NCI-H82 (cell line): ENCODE measurements at places on chromosomes 16 and 17.

DNA sequence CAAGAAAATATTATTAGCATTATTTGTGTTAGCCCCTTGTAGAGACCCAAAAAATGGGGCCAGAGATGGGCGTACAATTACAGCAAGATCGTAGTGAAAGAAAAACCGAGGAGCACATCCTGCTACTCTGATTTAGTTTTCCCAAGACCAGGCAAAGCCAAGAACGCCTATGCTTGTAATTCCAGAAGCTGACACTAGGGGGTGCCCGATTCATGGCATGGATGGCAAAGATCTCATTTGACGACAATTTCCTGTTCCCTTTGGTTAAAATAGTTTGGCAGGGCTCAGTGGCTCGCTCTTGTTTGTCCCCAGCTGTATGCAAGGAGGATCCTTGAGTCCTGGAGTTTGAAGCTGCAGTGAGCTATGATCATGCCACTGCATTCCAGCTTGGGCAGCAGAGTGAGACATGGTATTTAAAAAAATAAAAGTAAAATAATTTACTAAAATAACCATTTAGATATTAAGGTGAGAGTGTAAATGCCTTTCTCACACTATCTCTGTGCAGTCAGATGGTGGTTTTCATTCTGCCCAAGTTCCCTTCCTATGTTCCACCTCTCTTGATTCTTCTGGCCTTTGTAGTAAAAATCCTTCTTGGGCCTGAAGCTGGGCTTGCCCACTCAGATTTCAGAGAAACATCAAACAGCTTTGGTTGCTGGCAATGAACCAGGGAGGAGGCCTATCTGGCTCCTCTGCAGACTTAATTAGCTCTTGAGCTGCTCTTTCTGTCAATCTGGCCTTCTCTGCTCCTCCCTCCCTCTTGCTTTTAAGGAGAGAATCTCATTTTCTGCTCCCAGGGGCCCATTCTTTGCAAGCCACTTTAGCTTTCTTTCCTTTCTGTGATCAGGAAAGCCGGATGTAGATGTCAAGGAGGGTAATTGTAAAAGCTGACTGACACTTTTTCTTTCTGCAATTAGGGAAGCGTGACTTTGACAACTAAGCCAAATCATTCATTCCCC, 31.2 kb downstream of the TMEM238L start:
- peak; percentile 87 for DNase-seq

DNA sequence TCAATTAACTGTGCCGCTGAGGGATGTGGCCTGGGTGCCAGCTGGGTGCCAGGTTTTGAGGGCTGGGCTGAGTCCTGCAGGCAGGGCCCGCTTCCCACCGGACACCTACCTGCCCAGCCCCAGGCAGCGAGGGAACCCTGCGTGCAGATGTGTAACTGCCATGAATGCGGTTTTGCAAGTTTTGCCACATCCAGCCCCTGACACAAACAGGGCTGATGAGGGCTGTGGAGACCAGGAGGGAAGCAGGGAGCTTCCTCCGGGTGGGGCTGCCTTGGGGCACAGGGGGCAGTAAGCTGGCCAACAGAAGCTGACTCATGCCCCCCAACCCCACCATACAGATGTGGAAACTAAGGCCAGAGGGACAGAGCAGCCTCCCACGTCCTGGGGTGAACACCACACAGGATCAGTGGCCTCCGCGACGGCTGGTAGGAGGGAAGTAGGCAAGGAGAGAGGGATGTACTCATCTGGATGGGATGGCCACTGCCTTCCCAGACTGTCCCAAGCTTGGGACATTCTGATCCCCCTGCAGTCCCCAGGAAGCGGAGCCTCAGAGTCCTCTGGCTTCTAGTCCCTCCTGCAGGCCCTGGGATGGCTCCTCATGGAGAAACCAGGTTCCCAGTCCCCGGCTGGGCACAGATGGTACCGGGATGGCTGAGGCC, 1.6 kb downstream of the UBALD1 start:
- DNase-seq = no peak

GRCh38 chr17:9958586-9959281, 53.7 kb upstream of the RCVRN start:
- no peak for DNase-seq

- peak; percentile 42 for DNase-seq
Measured at GRCh38 chr16:67893743-67894399, 817 bp downstream of the PSKH1 start.

DNA sequence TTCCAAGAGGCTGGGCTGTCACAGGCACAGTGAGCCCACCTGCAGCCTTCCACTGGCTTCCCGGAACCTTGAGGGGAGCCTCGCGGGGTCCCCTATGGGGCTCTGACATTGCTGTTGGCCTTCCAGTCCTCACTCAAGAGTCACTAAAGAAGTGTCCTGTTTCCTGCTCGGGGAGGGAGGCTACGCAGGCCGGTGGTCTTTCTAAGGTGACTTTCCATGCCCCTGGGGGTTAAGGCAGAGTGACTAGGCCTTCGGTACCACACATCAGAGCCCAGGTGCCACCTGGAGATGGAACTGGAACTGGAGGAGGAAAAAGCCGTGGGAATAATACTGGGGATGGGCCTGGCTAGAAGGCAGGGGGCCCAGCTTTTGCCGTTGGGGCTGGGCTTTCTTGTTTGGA, 72.1 kb downstream of the IL21R start:
- no peak for DNase-seq

- peak; percentile 69 for DNase-seq
Measured at GRCh38 chr16:14372471-14372870, 257.6 kb downstream of the PARN start.

- DNase-seq = no peak
Measured at GRCh38 chr17:69743091-69743490, 328.6 kb downstream of the MAP2K6 start.

- peak; percentile 46 for DNase-seq
Measured at GRCh38 chr16:53611179-53611696, 92.4 kb downstream of the RPGRIP1L start.

DNA sequence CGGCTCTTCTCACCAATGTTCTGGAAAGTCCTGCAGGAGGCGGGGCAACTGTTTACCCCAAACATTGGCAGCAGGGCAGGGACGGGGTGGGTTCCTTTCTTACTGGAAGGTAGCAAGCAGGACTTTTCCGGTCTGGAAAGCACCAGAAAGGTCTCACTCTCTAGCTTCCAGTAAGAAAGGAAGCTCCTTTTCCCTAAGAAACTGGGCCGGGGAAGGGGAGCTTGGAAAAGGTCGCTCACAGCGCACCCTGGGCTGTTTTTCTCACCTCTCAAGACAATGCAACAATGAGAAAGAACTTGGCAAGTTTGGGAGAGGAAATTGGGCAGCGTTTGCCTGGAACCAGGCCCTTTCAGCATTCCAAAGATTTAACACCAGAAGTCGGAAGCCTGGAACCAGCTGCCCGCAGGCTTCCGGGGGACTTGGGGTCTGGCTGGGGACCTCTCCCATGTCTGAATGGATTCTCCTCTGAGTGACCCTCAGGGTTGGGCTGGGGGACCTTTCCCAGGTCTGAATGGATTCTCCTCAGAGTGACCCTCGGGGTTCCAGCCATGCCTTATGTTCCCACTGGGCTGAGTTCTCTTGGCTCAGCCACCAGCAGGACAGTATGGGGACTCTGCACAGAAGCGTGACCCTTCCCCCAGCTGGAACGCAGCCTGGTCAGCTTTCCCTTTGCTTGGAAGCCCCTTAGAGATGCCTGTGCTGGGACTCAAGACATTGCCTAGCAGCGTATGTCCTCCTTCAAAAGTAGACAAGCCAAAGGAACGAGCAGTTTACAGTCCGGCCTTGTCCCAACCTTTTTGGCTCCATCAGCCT, 166.5 kb upstream of the PLCG2 start:
- no peak for DNase-seq

DNA sequence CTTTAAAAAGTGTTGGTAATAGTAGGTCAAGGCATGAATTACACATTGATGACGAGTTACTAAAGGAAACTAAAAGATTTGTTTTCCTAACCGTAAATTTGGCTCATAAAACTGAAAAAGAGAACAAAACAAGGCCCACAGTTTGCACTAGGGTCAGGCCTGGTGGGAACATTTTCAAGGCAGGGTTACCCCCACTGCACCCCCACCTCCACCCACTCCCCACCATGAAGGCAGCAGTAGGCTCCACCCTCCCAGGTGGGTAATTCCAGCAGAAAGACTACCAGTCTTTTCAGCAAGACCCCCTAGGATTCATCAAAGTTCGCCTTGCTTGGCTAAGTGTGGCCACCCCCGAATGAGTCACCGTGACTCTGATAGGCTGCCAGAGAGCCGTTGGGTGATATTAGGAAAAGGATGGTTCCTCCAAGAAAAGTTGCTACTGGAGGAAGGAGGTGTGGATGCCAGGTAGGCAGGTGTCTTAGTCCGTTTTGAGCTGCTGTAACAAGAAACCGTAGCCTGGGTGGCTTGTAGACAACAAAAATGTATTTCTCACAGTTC, 8.6 kb downstream of the DNAAF1 start:
- DNase-seq = no peak

DNA sequence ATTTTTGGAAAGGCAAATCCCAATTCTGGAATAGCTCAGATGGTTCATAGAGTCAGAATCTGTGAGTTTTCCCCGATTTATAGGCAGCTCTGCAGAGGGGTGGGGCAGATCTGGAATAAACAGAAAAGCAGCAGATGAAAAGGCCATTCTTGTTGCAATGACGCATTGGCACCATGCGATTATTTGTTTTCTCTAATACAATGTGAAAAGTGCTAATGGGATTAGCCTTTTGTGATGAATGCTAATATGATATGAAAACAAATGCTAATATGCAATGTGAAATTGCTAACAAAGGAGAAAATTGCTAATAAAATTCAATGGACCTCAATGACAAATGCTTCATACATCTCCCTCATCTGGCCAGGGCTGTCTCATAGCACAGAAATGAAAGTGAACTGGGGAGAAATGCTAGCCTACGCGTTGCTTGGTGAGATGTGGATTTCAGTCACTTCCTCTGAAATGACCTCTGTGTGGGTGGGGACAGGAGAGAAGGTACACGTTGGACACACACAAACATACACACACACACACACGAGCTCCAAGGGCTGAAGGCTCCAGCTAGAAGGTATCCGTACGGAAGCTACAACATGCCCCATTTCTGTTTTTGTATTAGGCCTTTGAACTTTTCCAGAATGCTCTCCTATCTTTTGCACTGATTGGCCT, 394.5 kb downstream of the XYLT1 start:
- DNase-seq = no peak

DNA sequence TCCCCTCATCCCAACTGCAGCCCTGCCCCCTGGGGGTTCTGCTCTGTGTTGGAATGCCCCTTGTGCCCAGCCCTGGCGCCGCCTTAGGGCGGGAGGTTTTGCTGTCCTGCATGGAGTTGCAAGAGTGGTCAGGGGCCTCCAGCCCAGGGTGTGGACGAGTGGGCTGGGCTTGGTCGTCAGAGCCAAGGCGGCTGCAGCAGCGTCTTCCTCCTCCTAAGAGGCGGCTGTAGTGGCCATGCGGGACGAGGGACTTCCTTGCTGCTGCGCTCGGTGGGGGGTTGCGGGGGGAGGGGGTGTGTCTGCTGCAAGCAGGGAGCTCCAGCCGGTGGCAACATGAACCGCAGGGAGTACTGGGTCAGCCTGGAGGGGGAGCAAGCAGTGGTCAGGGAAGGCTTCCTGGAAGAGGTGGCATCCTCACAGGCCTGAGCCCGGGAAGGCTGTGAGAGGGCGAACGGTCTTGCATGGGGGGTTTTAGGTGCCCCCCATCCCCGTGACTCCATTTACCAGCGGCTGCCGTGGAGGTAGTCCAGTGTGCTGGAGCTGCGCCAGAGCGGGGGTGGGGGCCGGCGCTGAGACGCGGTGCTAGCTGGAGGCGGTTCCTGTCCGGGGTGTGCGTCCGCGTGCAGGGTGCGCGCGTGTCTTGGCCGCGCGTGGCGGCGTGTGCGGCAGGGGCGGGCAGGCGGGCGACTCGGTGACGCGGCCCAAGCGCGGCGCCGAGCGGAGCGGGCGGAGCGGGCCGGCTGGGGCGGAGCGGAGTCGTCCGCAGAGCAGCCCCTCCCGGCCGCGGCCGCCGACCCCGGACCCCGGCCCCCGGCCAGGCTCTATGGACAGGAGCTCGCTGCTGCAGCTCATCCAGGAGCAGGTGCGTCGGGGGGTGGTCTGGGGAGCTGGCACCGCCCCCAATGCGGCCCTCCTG, at the start of gene RHBDL1:
RHBDL1 (plus strand) TSS at position 704 of the 916 bp plus-strand sequence; CDS start at position 824, 120 bp downstream.
- peak; percentile 68 for DNase-seq
